Choroid plexus epithelial cell (primary cell): ENCODE measurements at places on chromosomes 2 and 18.

- no peak for DNase-seq
These were observed 133.0 kb upstream of the MYT1L start for GRCh38 chr2:2464094-2464493.

- DNase-seq, result peak; percentile 14
These were observed 1.1 kb downstream of the NPC1 start for GRCh38 chr18:23585007-23585871.

- no peak for DNase-seq
These were observed 3.0 kb downstream of the INHBB start for GRCh38 chr2:120348737-120349439.

DNA sequence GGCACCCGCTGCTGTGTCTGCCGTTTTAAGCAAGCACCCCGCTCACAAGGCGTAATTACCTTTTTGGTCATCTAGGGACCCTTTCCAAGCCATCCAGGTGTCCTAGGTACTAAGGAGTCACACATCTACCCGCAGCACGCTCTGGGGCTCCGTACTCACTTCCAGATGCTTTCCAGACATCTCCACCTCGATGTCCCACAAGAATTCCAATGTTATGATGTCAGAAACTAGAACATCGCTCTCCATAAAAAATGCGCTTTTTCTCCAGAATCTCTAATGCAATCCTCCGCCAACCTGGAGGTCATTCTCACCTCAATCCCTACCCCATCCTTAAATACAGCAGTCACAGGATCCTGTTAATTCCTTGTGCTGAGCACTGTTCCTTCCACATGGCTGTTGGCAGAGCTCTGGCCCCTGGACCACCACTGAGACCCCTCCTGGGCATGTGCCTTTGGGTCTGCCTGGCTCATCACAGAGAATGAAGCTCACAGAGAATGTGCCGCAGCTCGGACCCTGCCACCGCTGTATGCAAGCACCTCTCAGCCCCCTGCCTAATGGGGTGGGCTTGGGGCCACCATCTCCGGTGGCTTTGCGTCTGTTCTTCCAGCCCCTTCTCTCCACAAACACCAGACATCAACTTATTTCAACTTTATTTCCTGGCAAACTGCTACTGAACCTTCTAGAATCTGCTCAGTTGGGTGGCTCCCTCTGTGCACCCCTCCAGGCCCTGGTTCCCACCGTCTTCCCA is 4.6 kb upstream of the PXDN start:
- DNase-seq, result no peak

DNA sequence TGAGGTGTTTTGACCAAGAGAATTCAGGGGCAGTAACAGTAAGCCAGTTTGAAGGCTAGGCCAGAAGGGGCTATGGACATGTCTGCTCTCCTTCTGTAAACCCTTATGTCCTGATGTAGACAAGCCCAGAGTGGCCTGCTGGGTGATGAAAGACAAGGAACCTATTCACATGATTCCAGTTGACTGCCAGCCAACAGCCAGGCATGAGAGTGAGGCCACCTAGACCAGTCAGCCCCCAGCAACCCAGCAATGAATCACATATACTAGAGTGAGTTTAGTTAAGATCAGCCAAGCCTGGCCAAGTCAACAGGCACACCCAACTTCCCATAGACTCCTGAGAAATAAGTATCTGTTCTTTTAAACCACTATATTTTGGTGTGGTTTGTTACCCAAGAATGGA is 1889.7 kb upstream of the CELF4 start:
- peak; percentile 78 for DNase-seq

DNA sequence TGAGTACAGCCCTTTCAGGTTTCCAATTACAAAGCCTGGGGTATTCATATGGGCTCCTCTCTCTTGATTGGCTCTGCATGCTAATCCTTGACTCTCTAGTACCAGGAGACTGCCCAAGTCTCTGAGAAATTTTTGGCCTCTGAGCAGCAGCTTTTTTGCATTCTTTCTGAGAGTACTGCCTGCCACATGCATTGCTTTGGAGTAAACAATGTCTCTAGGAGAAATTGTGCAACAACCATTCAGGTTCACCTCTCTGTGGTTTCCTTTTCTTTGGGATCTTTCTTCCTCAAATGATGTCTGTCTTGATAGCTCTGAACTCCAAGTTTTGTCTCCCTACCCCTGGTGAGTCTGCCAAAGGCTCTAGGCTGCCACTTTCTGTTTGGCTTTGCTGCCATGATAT is 115.8 kb upstream of the SETBP1 start:
- DNase-seq, result peak; percentile 80

DNA sequence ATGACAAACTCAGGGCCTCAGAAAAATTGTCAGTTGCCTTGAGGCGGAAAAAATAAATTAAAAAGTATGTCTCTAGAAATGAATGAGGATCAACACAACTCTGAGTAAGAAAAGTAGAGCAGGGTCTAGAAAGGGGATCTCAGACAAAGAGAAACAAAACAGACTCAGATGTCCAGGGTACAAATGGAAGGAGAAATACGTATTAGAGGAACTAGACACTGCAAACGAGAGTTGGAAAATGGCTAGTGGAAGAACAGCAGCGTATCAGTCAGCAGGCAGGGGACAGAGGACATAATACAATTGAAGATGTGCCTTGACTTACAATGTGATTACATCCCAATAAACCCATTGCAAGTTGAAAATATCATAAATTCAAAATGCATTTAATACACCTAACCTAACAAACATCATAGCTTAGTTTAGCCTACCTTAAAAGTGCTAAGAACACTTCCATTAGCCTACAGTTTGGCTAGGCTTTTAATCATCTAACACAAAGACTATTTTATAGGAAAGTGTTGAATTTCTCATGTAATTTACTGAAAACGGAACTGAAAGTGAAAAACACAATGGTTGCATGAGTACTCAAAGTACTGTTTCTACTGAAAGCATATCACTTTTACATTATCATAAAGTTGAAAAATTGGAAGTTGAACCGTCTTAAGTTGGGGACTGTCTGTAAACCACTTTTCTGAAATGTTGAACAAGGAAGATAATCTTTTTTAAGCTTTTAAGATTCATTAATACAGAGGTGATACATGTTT is 182.8 kb downstream of the NBAS start:
- no peak for DNase-seq

GRCh38 chr2:171798156-171798820 is 95.8 kb downstream of the SLC25A12 start:
- DNase-seq, result peak; percentile 62

- no peak for DNase-seq
These were observed 14.9 kb downstream of the LPIN2 start for GRCh38 chr18:2997846-2998564.

DNA sequence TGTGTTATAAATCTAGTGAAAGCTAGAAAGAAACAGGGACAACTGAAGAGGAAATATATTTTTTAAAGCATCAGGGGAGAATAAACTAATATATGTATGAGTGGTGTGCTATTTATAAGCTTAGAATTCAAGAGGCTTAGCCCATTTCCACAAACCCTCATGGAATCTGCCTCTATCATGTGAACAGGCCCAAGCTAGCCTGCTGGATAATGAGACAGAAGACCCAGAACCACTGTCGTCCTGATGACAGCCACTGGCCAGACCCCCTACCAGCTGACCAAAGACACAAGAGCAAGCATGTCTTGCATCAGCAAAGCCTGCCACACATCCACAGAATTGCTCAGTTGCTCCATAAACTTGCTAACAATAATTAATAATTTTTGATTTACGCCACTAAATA is 382.3 kb upstream of the NXPH2 start:
- DNase-seq, result no peak
